ENCODE measurements at places on chromosomes 13 and 19.

DNA sequence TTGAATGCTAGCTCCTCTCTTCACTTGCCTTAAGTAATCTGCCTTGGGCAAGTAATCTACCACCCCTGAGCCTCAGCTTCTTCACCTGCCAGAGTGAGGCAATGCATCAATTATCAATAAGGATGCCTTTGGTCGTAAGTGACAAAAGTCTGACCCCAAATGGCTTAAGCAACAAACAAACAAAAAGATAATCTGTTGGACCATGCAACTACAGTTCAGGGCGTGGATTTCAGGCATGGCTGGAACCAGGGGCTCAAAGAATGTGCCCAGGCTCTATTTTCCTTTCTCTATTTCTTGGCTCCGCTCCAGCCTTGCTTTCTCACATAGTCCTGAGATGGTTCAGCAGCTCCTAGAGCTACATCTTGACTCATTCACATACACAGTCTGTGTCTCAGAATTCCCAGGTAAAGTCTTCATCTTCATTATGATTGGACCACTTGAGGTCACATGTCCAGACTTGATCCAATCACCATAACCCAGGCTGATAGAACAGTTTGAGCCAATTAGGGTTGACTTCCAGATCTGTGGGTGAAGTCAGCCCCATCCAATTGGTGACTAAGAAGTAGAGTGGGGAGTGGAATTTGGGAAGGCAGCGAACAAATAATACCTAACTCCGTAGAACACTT, 29.6 kb downstream of the ACSBG2 start:
- DNase-seq = peak; percentile 5

- no peak for DNase-seq
Observed at GRCh38 chr19:14795078-14795721, 16.8 kb upstream of the ADGRE2 start.

DNA sequence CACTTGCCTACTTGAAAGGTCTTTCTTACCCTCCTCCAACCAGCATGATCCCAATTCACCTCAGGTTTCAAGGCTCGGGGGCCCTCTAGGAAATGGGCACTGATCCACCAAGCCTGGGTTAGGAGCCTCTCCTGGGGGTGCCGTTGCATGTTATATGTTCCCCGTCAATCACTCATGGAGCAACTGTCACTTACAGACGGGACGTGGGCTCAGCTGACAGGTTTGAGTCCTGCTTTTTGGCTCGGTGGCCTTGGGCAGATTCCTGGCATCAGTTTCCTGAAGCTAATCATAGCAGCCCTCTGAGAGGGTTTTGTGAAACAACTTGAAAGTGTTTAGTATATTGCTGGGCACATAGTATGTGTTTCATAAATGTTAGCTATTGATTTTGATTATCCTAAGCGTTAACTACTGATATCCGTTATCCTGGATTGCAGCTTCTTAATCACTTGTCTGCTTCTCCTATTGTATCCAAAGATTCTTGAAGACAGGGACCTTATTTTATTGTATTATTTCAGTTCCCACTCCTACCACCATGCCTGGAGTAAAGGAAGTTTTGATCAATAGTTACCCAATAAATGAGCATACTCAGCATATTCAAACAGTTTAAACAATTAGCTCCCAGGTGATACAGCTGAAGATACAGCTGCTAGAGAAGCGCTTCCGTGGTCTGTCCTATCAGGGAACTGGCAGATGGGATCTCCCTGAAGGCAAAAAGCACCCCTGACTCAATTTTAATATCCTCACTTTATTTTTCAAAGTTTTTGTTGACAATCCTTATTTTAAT, 57.9 kb downstream of the RFC3 start:
- DNase-seq = no peak

GRCh38 chr13:99774644-99775043, 196.9 kb downstream of the ZIC5 start:
- no peak for DNase-seq

DNA sequence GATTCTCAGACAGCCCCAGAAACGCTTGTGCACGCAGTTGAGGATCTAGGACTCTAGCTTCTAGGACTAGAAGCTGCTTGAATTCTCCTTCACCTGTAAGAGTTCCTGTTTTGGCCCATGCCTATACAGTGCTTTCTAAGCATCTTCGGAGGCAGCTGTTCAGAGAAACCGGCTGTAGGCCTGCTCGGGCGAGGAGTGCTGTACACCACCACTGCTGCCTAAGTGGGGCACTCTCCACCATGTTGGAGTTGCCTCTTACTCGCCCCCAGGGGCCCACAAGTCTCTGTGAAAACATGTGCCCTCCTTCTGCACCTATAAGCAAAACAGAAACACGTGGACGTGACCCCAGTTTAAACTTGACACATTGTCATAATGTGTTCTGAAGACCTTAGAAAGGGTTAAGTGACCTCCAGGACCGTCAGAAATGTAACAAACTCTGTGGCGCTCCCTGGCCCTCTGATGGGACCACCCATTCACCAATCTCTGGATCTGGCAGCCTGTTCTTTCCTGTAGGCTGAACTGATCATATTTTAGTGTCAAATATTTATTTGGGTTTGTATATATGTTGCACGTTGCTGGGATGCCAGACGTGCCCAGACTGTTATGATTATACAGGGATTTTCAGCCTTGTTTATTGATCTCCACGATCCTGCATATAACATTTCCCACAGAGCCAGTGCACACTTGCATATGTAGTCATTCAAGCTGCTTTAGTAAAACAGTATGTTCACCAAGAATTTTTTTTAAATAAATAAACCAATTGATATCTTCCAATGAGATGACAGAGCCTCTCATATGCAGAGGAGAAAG, 60.8 kb downstream of the C13orf42 start:
- DNase-seq = no peak

DNA sequence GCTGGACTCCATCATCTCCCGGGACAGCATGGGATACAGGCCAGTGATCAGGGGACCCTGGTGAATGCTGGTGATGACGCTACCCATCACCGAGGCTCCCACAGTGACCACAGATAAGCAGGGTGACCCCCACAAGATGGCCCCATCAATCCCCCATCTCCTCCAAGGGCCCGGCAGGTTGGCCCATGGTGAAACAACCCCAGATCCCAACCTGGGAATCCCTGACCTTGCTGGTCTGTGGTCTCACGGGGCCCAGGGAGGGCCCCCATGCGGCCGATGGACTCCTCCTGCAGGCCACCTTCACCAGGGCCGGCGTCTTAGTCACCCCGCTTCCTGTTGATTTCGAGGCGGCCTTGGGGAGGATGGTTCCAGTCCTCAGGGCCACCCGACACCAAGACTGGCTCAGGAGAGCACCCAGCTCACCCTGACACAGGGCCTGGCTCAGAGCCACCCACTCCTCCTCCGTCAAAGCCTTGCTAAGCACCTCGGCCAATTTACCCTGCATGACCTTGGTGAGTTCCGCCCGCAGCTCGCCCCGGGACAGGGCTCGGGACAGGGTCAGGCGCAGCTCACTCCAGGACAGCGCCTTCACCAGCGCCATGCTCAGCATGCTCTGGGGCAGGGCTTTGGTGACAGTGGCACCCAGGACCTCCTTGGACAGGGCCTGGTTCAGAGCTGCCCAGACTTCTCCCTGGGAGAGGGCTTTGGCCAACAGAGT, 10.0 kb downstream of the IQCN start:
- DNase-seq = no peak

GRCh38 chr13:42272804-42273175, 838 bp downstream of the AKAP11 start:
- DNase-seq = peak; percentile 28

DNA sequence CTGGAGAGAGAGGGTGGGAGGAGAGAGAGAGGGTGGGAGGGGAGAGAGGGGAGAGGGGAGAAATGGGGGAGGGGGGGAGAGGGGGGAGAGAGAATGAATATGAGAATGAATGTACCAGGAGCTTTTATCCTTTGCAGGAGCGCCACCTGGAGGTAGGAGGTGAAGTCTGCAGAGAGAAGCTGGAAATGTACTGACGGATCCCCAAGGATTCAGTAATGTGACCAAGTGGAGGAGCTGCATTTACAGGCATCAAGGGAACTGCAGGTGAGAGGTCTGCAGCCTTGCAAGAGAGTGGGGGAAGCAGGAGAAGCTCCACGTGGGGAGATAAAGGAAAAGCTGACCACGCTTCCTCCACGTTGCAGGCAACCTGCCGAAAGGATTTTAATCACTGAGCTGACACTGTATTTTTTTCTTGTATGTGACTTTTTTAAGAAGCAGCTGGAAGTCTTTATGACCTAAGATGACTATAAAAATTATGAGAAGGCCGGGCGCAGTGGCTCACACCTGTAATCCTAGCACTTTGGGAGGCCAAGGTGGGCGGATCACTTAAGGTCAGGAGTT, 33.7 kb downstream of the VSTM1 start:
- peak; percentile 71 for DNase-seq

DNA sequence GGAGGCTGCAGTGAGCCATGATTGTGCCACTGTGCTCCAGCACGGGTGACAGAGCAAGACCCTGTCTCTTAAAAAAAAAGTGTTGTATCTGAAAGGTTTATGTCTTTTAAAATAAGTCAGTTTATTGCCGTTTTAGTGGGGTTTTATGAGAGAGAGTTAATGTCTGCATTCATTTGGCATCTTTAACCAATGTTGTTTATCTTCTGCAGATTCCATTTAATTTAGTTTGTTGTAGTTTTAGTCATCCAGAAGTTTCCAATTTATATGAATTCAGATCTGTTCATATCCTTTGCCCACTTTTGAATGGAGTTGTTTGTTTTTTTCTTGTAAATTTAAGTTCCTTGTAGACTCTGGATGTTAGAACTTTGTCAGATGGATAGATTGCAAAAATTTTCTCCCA, 36.7 kb upstream of the LPAR6 start:
- DNase-seq = peak; percentile 26

GRCh38 chr13:80778297-80778696, 437.4 kb upstream of the SPRY2 start:
- DNase-seq = no peak

DNA sequence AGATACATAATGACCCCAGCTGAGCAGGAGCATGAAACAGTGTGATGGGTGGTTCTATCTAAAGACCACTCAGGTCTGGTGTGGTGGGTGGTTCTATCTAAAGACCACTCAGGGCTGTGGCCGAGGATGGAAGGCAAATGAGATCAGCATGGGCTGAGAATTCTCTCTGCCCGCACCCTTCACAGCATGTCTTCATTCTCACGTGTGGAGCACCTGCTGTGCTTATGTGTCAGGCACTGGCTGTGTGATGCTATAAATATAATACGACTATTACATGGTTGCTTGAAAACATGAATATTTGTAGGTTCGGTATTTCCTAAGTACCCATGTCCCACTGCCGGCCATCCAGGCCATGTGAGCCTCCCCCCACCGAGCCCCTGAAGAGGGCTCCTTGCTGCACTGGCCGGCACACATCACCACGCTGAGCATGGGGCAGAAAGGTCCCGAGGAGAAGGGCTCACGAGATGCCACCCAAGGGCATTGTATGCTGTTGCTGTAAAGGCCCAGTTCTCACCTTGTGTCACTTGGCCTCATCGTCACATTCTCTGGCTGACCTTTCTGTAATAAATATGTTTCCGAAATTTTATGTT, 810.2 kb downstream of the UQCRFS1 start:
- no peak for DNase-seq

DNA sequence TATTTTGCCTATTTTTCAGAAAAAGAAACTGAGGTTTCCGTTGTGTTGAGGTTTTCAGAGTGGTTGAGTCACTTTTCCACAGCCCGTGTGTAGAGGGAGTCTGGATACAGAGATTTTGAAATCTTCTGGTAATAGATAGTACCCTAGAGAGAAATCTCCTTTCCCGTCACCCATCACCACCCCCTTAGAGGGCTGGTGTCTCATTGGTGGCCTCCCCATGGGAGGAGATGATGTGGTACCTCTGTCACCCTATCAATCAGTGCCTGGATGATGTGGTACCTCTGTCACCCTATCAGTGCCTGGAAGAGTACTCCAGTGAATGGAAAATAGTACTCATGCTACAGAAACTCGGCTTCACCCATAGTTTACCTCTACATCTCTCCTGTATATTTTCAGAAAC, 42.2 kb upstream of the SERP2 start:
- DNase-seq = no peak

DNA sequence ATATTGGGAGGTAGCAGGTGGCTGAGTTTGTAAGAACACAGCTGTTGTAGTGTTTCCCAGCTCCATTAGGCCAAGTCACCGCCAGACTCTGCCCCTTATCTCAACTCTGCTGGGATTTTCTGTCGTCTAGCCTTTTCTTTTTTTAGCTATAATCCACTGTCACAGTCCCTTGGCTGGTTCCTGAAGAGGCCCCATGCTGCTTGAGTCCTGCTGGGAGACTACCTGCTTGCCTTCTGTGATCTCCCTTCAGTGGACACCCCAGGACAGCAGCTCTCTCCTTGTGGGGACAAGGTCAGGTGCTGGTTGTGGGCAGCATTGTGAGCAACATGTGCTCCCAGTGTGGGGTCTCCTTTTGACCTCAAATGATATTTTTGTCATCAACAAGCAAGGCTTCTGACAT, 195.0 kb upstream of the ATXN8OS start:
- DNase-seq = no peak

- no peak for DNase-seq
Observed at GRCh38 chr19:29325241-29325975, 112.5 kb upstream of the UQCRFS1 start.

All from GM23248 (cell line).